ENCODE measurements at places on chromosomes 11 and 22. TPM values are rescaled to one million over a fixed set of nuclear protein-coding genes. Genes with fewer than 3 reads are reported as not detected.

Gene HARBI1
- total RNA-seq, result 6.8 TPM

Gene TRIM48
- total RNA-seq, result not detected

Gene TNNT3
- total RNA-seq, result not detected

Gene TTC17
- 63.5 TPM for total RNA-seq

Gene PRR5
- total RNA-seq, result 13.0 TPM

Gene TMPRSS13
- under 0.01 TPM for total RNA-seq

Gene CYP2D6
- total RNA-seq, result 1.0 TPM

Gene GAL3ST1
- total RNA-seq, result not detected

Gene KCNJ5
- total RNA-seq, result 2.2 TPM

Gene ABCC8
- total RNA-seq, result not detected

Gene ELP4
- total RNA-seq, result 18.8 TPM

Gene CDPF1
- 8.0 TPM for total RNA-seq

Gene KBTBD4
- total RNA-seq, result 6.3 TPM

Gene PHOX2A
- not detected for total RNA-seq

Gene TMEM132A
- total RNA-seq, result 48.7 TPM

Gene MS4A8
- not detected for total RNA-seq

Gene IMMP1L
- total RNA-seq, result 17.2 TPM

Gene RTN4R
- 10.5 TPM for total RNA-seq

Measured in mammary epithelial cell (primary cell).